ENCODE measurements at places on chromosomes 6 and 20. TPM values are rescaled to one million over a fixed set of nuclear protein-coding genes. Genes with fewer than 3 reads are reported as not detected.

DNA sequence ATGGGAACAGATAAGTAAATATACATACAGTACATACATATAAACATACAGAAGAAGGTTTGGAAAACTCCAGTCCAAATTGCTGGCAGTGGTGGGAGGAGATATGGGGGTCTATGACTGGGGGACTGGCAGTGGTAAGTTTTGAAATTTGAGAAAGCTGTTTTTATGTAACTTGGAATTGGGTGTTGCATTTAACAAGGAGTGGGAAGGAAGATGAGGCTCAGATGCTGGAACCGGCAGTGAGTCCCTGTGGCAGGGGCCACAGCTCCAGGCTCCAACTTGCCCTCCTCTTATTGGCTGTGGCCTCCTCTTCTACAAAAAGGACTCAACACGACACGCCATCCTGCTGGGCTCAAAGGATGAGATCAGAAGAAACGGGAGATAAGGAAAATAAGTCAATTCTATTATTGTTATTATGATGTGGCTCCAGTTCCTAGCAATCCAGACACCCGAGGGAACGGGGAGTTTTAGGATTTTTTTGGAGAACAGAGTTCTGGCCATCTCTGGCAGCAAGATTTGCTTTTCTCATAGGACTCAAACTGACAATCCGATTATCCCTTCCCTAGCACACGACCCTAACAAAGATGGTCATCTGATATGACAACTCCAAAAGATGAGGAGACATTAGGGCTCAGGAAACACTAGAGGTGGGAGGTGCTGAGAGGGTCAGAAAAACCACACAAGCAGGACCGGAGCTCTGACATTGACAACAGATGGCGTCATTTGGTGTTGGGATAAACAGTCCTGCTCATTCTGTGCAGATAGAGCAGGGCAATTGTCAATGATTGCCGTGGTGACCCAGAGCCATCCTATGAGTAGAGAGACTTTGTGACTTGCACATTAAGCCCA, 6.0 kb upstream of the TGM2 start:
- DNase-seq, result no peak

- no peak for DNase-seq
Observed at GRCh38 chr6:23797041-23797440, 329.0 kb upstream of the NRSN1 start.

DNA sequence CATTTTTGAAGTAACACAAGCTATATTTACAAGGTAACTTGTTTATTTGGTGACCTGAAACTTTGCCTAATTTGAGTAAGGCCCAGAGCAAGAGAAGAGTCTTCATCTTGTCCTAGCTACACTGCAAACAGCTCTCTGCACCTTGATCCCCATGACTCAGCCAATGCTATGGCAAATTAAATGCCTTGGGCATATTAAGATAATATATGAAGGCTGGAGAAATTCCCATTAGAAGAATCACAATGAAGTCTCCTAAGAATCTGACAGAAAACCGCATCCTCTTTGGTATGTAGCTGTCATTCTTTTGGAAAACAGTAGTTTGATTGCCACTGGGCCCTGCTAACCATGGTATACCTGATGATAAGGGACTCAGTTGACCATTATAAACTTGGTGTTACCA, 204.5 kb downstream of the UBE3D start:
- no peak for DNase-seq

DNA sequence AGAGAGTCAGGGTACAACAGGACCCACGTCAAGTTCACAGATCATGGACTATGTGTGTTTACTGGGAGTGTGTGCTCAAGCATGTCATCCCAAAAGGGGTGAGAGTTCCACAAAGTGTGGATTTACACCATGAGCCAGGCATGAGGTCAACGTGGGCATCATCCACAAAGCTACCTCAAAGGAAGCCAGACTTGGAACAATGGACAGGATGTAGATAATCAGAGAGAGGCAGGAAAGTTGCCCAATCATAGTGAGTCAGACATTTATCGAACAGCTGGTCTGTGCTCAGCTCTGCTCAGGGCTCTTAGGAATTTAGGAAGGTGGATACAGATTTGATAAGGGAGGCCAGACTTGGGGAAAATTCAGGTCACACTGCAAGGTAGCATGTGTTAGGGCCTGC, 317.2 kb upstream of the CDYL start:
- peak; percentile 78 for DNase-seq

DNA sequence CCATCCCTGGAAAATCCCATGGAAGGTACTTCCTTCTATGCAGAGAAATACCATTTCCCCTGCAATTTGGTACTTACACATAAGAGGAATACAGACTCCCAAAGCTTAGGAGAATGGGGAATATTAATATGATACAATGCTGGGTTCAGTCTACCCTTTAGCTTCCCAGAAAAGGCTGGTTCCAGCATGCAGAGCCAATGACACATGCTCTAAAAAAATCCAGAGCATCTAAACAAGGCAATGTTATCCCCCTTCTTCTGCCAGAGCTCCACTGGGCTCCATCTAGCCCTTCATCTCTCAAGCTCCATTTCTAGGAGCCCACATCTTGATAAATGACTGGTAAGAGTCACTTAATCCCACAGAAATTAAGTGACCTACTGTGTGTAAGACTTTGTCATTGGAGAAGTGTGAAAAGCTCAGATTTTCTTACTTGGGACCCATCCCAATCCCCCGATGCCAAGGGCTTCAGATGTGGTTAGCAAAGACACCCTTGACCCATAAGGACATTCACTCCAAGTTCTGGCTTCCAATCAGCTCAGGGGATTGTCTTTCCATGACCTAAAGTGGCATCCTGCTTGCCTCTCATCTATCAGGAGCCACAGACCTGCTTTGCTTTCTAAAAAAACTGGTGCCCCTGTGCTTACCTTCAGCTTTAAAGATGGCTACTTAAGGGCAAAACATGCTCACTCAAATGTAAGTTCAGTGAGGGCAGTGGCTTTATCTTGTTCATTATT, 137.5 kb downstream of the UNC5CL start:
- no peak for DNase-seq

- no peak for DNase-seq
Observed at GRCh38 chr6:142631517-142632385, 313.2 kb downstream of the HIVEP2 start.

GRCh38 chr20:50052550-50053361, 60.2 kb downstream of the UBE2V1 start:
- no peak for DNase-seq

Gene SIRPD
- not detected for total RNA-seq

- DNase-seq, result peak; percentile 25
Observed at GRCh38 chr6:5379647-5380242, 118.4 kb downstream of the FARS2 start.

Gene CST1
- total RNA-seq, result 0.15 TPM

- DNase-seq, result no peak
Observed at GRCh38 chr20:35467339-35468224, 12.2 kb downstream of the CEP250 start.

Gene SRSF12
- total RNA-seq, result not detected

DNA sequence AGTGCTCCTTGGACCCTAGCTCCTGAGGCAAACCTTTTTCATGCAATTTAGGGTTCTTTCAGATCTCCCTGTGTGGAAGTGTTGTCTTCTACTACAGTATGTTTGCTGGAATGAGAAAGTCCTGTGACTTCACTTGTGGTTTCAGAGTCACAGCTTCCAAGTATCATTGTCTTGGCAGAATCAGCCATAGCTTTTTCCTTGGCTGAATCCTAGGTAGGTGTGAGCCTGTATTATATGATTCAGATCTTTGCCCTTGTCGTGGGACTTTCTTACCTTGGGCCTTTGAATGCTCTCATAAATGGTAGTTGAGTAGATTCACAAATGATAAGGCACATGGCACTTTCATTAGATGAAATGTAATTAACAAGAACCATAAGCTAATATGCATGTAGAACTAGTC, 16.5 kb downstream of the CARMIL1 start:
- DNase-seq, result no peak

DNA sequence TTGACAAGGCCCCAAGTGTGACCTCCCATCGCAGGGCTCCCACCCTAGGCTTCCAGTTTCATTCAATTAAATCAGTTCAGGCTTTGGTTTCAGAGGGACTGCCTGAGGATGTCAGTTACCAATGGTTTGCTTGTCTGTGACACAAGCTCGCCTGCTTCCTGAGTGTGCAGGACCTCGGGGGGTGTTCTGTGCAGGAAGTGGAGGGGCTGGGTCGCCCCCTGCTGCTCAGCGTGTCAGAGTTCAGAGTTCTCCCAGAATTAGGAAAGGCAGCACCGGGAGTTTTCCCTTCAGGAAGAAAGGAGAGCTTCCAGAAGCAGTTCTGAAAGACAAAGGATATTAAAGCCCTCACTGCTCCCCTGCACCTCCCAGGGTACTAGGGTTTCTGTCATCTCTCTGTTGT, 50.8 kb upstream of the TGM3 start:
- no peak for DNase-seq

DNA sequence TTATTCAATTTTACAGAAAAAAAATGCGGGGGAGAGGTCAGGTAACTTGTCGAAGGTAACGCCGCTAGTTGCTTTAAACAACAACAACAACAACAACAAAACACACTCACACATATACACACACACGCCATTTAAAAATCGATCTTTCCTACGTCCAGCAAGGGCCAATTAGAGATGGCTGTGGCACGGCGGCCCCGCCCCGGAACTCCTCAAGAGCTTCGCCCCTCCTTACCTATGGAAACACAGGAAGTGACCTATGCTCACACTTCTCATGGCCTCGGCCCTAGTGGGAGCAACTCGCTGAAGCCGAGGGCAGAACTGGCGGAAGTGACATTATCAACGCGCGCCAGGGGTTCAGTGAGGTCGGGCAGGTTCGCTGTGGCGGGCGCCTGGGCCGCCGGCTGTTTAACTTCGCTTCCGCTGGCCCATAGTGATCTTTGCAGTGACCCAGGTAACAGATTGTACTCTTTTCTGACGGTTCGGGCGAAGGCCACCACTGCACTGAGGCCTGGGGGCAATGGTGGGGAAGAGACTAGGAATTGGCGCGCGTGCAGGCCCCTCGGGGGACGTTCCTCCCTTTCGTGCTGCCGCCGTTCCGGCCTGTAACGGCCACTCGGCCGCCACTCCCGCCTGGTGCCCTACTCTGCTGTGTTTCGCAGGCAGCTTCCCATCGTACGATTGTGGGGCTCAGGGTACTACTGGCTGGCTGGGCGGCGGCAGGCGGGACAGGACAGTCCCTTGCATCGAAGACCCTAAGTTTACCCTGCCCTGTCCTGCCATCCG, at the start of gene TBP:
TSS of gene TBP (plus strand) at position 357 of the 783 bp plus-strand sequence. CDS start 2,661 bp downstream, outside the sequence.
- peak; percentile 97 for DNase-seq

GRCh38 chr20:2509794-2510193, 1.1 kb upstream of the ZNF343 start:
- DNase-seq, result no peak

Gene WFDC5
- not detected for total RNA-seq

DNA sequence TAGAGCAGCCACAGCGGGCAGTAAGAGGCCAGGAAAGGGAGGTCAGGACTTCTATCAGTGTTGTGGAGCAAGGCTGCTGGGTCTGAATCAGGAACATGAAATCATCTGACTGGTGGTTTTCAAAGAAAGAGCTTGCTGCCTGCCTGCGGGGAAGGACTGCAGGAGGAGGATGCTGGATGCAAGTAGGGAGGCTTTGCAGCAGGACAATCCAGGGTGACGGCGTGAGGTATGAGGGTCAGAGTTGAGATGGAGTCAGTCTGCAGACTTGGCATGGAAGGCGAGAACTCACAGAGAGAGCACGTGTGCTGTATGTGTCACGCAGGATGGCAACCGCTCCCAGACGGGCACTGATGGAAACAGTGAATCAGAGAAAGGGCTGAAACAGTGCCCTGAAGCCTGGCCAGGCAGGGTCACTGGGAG, 59.2 kb upstream of the CD93 start:
- peak; percentile 57 for DNase-seq

Gene TRPC4AP
- total RNA-seq, result 38.0 TPM

GRCh38 chr6:24403501-24403824, 727 bp downstream of the MRS2 start:
- DNase-seq, result no peak

DNA sequence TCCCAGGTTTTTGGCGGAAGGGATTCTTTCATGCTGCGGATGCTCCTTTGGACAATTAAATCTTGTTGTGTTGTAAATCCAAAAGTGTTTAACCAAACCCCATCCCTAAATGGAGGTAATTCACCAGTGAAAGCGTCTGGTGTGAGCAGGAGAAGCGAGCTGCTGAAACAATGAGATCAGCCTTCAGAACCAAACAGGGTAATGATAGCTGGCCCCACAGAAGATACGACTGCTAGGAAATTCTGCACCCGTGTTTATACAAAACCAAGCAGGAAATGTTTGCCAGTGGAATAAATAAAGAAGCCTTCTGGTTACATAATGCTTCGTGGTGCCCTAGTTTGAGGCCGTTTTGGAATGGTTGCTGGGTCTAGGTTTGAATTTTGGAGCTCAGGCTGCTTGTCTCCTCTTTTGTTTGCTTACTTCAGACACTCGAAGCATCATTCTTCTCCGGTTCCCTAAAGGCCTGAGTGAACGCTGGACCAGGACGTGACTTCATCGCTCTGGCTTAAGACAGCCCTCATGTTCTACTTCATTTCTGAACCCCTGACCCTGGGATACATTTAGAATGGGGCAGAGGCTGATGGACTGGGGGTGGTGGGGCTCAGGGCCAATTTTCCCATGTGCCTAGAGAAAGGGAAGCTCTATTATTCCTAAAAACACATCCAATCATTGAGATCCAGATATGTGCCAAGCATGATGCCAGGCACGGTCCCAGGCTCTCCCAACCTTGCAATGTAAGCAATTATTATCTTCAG, 61.6 kb upstream of the JAG1 start:
- no peak for DNase-seq

DNA sequence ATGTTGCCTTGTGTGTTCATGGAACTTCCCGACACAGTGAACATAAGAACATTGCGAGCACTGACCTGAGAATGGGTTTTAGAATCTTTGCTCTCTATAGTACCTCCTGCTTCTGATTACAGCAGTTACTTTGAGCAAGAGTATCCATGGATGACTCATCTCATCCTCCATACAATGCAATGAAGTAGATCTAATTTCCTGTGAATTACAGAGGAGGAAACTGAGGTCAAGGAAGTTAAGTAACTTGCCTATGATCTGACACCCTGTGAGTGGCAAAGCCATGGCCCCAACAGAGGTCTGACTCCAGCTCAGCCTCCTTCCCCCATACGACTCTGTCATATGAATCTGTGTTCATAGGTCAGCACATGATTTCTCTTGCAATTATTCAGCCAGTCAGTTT, 518.1 kb downstream of the TFAP2A start:
- DNase-seq, result no peak

GRCh38 chr6:163095401-163095800, 319.1 kb upstream of the QKI start:
- DNase-seq, result peak; percentile 2

GRCh38 chr6:47579040-47579439, 101.5 kb downstream of the CD2AP start:
- no peak for DNase-seq

Gene TMEM74B
- total RNA-seq, result not detected

DNA sequence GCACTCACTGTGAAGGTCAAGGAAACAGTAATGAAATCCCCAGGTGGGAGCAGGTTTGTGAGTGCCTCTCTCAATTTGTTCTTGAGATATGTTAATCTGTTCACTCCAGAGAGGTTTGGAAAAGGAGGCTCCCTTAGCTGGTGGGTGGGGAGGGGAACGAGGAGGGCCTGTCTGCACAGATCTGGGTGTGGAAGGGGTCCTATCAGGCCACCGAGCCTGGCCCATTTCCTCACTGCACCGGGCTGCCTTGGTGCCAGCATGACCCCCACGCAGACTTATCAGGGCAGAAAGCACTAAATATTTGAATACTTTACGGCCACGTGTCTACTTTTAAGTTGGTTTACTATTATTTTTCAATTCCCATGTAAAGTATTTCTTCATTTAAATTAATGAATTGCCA, 8.3 kb downstream of the AGPAT4 start:
- DNase-seq, result no peak

Gene PSMB9
- total RNA-seq, result 120 TPM

- no peak for DNase-seq
Observed at GRCh38 chr6:47144306-47144705, 102.2 kb upstream of the ADGRF1 start.

- DNase-seq, result no peak
Observed at GRCh38 chr6:53440336-53440945, 91.7 kb upstream of the ELOVL5 start.

Gene TSPO2
- not detected for total RNA-seq

All from H4 (cell line).